ENCODE measurements at places on chromosomes 3 and 15.

- DNase-seq = no peak
Measured at GRCh38 chr3:42381551-42382082, 28.8 kb downstream of the LYZL4 start.

- no peak for DNase-seq
Measured at GRCh38 chr3:164752812-164753211, 325.5 kb downstream of the SI start.

GRCh38 chr15:37199545-37199944 is 99.2 kb upstream of the MEIS2 start:
- no peak for DNase-seq

DNA sequence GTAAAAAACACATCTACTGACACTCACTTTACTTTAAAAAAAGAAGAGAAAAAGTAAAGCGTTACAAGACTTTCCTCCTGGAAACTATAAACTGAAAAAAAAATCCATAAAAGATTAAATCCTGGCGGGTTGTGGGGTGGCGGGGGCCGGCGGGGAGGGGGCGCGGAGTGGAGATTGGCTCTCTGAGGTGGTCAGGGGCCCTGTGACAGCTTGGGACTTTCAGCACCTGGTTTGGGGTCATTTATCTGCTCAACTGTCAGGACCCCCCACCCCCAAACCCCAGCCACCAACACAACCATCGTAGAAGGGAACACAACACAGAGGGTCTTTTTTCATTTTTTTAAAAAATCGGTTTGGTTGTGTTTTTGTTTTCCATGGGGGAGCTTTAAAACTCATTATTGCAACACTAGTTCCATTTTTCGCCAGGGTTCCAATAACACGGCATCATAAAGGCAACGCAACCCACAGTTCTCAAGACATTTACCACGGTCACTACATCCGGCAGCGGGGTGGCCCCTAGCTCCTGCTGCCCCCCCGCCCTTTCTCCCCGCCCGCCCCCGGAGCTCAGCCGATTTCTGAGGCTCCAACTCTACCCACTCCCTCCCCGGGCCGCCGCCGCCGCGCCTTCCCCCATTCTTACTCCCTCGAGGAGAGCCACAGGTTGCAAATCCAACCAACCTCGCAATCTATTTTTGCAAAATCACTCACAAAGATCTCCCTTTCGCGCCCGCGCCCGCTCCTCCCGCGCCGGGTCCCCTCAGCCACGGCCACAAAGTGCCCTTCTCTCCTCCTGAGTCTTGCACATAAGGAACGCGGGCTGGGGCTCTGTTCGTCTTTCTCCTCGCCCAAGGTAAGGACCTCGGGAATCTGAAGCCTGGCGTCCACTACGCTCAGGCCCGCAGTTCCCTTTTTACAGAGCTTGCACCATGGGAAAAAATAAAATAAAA is 1.8 kb downstream of the BCL6 start:
- DNase-seq = peak; percentile 69

DNA sequence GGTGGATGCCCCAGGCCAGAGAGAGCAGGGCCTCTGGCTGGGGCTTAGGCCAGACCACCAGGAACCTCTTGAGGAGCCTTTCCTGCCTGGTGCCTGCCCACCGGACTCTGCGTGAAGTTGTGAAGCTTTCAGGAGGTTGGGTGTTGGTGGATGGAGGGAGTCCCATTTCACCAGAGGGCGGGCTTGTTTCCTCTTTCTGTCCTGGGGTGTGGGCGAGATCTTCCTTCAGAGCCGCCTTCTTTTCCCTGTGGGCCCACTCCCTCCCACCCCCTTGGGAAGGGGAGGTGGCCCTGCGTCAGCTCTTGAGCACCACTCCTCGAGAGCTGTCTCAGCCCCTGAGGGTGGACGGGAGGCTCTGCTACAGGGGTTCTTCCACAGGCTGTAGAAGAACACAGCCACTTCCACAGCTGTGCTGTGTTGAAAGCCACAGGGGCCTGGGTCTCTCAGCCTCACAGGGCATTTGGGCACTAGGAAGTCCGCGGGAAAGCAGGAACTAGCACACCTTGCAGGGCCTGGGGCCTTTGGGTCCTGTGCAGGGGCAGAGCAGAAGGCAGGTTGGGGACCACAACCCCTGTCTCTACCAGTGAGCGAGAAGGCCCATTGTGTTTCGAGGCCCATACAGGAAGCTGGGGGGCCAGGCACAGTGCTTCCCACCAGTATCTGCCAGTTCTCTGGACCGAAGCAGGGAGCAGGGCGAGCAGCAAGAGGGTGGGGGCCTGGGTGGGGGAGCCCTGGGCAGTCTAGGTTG is 2.1 kb downstream of the AMIGO3 start:
- DNase-seq = no peak

DNA sequence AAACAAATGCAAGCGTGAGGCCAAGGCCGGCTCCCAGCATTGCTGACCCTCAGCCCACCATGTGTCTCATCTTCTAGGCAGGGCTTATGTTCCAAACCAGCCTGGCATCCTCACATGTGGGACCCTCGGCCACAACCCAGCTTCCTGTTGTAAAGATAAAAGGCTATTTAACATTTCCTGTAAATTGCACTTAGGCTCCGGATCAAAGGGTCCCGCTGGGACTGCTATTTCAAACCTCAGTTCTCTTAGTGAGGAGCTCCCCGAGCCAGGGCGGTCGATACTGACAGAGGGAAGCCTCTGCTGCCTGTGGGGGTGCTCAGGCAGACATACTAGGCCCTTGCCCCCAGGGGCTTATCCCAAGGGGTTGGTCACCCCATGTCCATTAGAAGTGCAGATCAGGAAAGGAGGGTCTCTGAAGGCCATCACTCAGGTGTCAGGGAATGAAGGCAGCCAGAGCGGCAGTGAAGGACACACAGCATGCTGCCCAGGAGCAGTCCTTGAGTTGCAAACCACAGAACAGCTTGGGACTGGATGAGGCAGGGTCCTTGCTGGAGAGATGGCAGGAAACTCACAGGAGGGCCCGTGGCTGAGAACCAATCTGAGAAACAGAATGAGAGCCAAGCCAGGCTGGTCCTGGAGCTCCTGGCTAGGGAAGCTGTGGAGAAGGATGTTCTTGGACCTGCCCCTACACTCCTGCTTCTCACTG is 239.9 kb downstream of the TLE3 start:
- DNase-seq = no peak

GRCh38 chr3:139354661-139355060 is 10.8 kb downstream of the MRPS22 start:
- no peak for DNase-seq

DNA sequence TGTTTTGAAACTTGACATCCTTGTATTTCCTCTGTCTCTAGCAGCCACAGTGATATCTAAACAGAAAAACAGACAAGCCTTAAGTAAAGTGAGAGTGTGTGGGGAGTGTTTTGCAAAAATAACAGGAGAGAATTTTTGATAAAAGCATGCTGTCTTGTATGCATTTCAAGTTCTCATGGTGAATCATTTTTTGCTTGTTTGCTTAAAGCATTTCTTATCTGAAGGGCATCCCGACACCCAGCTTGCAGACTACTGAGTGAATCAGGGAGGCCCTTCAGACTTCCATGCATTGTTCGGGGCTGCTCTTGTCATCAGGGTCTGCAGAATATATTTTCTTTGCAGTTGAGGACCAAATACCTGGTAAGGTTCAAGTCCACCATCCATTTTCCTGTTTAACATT is 8.5 kb downstream of the CGNL1 start:
- no peak for DNase-seq

GRCh38 chr3:42668793-42669217 is 15.3 kb downstream of the ZBTB47 start:
- DNase-seq = no peak

GRCh38 chr15:95291898-95292472 is 1038.5 kb upstream of the NR2F2 start:
- DNase-seq = no peak

- no peak for DNase-seq
Measured at GRCh38 chr3:174159604-174160003, 699.5 kb upstream of the NAALADL2 start.

DNA sequence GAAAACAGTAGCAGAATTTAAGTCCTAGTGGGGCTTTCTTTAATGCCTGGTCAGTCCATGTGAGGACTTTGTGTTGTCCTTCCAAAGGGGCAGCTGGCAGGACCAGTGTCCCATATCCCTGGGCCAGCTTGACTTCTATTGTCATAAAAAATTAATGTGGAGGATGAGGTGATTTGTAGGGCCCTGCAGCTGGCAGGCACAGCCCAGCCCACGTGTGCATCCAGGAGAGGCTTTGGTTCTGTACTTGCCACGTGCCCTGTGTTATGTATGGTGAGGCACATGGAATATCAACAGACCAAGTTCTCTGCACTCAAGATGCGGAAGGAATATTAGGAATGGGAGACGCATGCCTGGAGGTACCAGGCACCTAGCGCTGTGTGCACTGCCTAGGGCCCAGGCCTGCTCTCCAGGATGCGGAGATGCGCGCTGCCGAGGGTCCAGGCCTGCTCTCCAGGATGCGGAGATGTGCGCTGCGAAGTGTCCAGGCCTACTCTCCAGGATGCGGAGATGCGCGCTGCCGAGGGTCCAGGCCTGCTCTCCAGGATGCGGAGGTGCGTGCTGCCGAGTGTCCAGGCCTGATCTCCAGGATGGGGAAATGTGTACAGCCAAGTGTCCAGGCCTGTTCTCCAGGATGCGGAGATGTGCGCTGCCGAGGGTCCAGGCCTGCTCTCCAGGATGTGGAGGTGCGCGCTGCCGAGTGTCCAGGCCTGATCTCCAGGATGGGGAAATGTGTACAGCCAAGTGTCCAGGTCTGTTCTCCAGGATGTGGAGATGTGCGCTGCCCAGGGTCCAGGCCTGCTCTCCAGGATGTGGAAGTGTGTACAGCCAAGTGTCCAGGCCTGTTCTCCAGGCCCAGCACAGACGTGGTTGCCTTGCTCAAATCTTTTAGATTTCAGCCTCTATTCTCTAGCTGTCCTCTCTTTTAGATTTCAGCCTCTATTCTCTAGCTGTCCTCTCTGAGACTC is 183.3 kb upstream of the ROPN1 start:
- DNase-seq = no peak

DNA sequence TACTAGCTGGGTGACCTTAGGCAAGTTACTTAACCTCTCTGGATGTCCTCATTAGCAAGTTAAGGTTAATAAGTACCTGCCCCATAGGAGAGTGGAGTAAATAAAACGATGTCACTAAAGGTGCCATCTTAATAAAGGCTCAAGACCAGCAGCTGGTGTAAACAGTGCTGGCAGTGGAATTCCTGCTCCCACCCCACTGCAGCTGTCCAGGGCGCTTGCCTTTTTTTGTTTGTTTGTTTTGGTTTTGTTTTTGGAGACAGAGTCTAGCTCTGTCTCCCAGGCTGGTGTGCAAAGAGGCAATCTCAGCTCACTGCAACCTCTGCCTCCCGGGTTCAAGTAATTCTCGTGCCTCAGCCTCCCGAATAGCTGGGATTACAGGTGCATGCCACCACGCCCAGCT is 28.9 kb downstream of the IDH3A start:
- no peak for DNase-seq

All from T-helper 1 cell (primary cell).